Caco-2 (cell line): ENCODE measurements at places on chromosomes 4 and X. TPM values are rescaled to one million over a fixed set of nuclear protein-coding genes. Genes with fewer than 3 reads are reported as not detected.

Gene LRPAP1
- total RNA-seq: 211 and 224 TPM in 2 replicates

DNA sequence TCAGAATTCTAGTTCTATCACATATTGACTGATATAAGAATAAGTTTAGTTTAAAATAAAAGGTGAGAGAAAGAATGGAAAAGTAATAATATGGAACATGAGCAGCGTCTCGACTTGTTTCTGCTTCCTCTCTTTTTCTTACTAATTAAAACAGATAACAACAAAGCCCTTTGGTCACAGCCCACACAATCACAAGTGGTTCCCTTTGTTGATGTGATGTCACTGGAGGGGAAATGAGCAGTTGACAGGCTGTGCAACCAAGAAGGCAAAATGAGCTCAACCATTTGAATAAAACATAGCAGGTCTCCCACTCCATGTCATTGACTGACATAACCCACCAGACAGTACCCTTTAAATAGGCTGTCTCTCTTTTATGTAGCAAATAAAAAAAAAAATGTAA lies 342.5 kb upstream of the MAGEB2 start:
- no peaks in the 10 kb centered on the region for H3K36me3 ChIP-seq
- H3K27me3 ChIP-seq: no peaks in the 10 kb centered on the region
- no peak for DNase-seq
- H3K27ac ChIP-seq: no peak overlapping the region

DNA sequence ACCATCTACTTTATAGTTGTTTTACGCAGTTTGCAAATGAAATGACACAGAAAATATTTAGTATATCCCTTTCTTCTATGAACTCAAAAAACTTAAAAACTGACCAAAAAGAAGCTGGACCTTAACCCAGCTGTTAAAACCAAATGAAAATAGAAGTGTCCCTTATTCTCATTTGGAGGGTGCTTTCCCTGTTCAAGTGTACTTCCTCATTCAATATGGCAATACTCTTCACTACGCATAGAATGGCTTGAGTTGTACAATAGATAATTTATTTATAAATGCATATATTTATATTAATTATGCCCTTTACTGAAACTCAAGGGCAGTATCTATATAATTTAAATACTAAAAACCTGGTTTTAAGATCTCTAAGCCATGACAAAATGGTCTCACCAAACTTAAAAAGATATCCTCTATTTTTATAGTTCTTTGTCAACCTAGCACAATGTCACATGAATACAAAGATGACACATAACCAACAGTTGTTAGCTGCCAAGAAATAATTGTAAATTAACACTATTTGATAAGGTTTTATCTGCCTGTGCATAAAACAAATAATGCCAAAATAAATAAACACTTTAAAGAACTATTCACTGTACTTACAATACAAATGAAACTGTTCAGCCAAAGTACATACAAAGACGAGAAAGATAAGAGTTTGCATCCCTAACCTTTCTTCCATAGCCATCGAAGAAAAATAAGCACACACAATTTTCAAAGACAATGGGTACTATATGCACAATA lies 25.2 kb downstream of the YTHDC1 start:
- no peak overlapping the region for H3K27ac ChIP-seq
- no peak for DNase-seq
- H3K4me1 ChIP-seq: peaks cover 5% of the 10 kb centered on the region; the same call in 1 of the 2 replicates
- no peaks in the 10 kb centered on the region for H3K36me3 ChIP-seq

Gene RHOXF2B
- not detected in 2 replicates for total RNA-seq

DNA sequence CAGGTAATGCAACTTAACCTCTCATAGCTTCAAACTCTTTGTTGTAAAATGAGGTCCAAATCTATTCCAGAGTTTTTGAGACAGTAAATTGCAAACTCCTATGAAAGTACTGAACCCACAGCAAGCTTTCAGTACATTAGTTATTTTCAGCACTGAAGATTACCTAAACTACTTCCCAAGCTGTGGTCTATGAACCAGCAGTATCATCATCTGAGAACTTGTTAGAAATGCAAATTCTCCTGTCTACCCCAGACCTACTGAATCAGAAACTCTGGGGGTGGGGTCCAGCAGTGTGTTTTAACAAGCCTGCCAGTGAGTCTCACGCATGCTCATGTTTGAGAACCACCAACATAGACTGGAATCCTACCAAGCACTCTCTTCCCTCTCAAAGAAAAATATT lies 5.7 kb upstream of the CASP6 start:
- no peak overlapping the region for H3K27ac ChIP-seq
- H3K36me3 ChIP-seq: no peaks in the 10 kb centered on the region
- DNase-seq: no peak
- H3K4me1 ChIP-seq: peaks cover 4% of the 10 kb centered on the region; the same call in 1 of the 2 replicates
- no peaks in the 10 kb centered on the region for H3K27me3 ChIP-seq

Gene DOK7
- 0.29 TPM in 1 of 2 replicates, not detected in the other for total RNA-seq

GRCh38 chr4:14646831-14647230 lies 355.4 kb upstream of the CPEB2 start:
- no peak for DNase-seq
- H3K4me3 ChIP-seq: no peak overlapping the region
- no peaks in the 10 kb centered on the region for H3K27me3 ChIP-seq
- no peak overlapping the region for H3K27ac ChIP-seq
- no peaks in the 10 kb centered on the region for H3K4me1 ChIP-seq

GRCh38 chr4:25580633-25581467 lies 74.8 kb upstream of the SLC34A2 start:
- H3K4me1 ChIP-seq: no peaks in the 10 kb centered on the region
- H3K4me3 ChIP-seq: no peak overlapping the region
- no peak for DNase-seq
- no peak overlapping the region for H3K27ac ChIP-seq
- no peaks in the 10 kb centered on the region for H3K27me3 ChIP-seq

DNA sequence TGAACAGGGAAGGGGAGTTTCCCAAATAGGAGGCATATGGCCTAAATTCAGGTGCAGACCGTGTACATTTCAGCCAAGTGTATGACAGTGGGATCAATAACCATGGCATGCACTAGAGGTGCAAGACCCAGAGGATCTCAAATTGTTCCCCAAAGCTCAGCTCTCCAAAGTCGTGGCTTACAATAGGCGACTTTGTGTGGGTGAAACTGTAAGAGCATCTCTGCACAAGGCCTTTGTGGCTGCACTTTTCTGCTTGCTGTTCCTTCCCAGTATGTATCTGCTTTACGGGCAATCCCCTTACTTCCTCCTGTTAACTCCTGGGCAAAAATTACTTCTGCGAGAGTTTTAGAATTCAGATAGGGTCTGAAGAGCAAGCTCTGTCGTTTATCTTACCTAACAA lies 518.3 kb upstream of the ZFP42 start:
- no peaks in the 10 kb centered on the region for H3K36me3 ChIP-seq
- no peak overlapping the region for H3K4me3 ChIP-seq
- no peak overlapping the region for H3K27ac ChIP-seq
- no peak for DNase-seq
- no peaks in the 10 kb centered on the region for H3K4me1 ChIP-seq

DNA sequence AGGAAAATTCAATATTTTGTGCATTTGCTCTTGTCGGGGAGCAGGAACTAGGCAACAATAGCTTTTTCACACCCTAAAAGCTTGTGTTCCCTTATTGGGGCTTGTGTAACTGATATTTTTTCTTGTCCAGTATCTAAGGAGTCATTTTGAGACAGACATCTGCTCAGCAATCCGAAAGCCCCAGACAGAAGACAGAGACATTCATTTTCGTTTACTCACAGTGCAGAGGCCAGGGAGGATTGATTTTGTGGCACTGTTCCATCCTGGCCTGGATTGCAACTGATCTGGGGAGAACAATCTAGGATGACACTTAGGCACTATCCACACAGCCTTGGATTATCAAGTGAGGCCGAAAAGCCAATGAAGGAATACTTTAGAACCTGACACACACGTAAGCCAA lies 27.4 kb upstream of the PLAC1 start:
- no peaks in the 10 kb centered on the region for H3K36me3 ChIP-seq
- no peaks in the 10 kb centered on the region for H3K27me3 ChIP-seq
- DNase-seq: no peak
- no peaks in the 10 kb centered on the region for H3K4me1 ChIP-seq
- H3K27ac ChIP-seq: no peak overlapping the region

GRCh38 chrX:21932292-21933002 lies 8.1 kb upstream of the SMS start:
- H3K27me3 ChIP-seq: no peaks in the 10 kb centered on the region
- no peaks in the 10 kb centered on the region for H3K36me3 ChIP-seq
- no peak for DNase-seq
- no peak overlapping the region for H3K27ac ChIP-seq

Gene PLXNA3
- 58.4 and 61.5 TPM in 2 replicates for total RNA-seq

DNA sequence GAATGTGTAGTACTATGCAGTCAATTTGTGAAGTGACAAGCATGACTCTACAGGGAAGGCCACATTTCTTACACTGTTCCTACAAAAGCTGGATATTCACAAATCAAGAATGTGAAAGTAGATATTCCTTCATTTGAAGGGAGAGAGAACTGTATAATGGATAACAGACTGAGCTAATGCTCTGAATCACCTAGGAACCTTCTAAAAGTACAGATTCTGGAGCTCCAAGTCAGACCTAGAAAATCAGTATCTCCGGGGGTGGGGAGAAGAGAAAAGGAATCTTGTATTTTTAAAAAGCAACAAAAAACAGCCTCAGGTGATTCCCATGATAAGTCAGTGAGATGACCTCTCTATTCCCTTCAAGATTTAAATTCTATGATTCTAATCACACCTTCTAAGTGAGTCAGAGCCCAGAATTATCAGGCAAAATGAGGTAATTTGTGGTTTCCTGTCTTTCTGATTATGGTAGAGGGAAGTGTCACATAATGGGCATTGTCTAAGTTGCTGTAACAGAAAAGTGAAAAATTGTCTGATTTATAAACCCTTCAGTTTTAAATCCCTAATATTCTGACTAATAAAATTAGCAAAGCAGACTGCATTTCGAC lies 80.9 kb downstream of the IL21 start:
- DNase-seq: no peak
- no peaks in the 10 kb centered on the region for H3K27me3 ChIP-seq
- no peak overlapping the region for H3K4me3 ChIP-seq
- no peak overlapping the region for H3K27ac ChIP-seq
- no peaks in the 10 kb centered on the region for H3K4me1 ChIP-seq

GRCh38 chr4:3226467-3226866 lies 22.5 kb upstream of the MSANTD1 start:
- H3K4me1 ChIP-seq: no peaks in the 10 kb centered on the region
- DNase-seq: no peak
- no peak overlapping the region for H3K4me3 ChIP-seq
- peaks cover 5% of the 10 kb centered on the region; the same call in 1 of the 2 replicates for H3K36me3 ChIP-seq
- no peaks in the 10 kb centered on the region for H3K27me3 ChIP-seq
